Germinal center (tissue), 1 donor: ENCODE measurements at places on chromosomes 5 and 9.

GRCh38 chr9:128406848-128407391 is 13.7 kb upstream of the CERCAM start:
- DNase-seq = no peak

DNA sequence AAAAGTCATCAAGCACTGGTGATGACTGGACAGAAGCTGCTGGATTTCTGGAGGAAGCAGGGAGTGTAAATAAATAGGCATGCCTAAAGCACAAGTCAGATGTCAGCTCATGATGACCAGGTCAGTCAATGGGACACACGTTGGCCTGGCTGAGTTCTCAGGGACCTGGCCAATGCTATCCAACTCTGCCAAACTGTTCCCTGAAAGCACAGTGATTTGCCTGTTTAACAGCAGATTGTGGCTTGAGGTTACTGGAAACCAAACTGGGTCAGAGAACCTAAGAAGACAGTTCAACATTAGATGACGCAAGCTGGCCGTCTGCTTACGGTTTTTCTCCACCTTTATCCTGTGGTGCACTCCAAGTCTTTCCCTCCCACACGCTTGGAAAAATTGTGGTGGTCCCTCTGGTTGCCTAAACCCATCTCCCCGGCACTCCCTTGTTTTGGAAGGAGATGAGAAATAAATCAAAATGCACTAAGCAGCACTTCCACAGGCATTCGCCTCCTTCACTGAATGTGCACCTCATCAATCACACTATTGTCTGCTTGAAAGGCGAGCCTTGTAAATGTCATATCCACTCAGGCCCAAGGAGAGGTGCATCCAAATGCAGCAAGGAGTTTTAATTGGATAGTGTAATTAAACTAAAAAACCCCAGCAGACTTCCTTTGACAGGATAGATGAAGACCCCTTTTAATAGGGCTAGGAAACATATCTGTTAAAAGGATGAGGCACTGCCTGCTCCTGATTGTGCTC is 199.4 kb downstream of the GAPVD1 start:
- DNase-seq = no peak

GRCh38 chr5:157575381-157576020 is at the start of gene ADAM19:
Gene ADAM19 (minus strand): TSS chr5:157575775. CDS start chr5:157575696, 79 bp downstream.
- peak; percentile 81 for DNase-seq

DNA sequence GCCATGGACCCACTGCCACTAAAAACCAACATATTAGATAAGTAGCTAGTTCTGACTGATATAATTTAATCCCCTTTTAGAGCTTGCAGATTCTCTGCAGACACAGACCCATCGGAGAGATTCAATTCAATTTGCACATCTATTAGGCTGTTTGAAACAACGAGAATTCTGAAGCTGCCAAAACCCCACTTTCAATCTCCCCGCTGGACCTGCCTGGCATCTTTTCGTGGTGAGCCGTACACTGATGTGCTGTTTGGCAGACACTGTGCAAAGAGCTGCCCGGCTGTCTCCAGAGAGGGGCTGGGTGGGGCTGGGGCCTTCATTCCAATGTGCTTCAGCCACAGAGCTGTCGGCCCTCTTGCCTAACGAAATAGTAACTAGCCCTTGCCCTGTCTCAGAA is 42.1 kb upstream of the FAM240B start:
- no peak for DNase-seq

DNA sequence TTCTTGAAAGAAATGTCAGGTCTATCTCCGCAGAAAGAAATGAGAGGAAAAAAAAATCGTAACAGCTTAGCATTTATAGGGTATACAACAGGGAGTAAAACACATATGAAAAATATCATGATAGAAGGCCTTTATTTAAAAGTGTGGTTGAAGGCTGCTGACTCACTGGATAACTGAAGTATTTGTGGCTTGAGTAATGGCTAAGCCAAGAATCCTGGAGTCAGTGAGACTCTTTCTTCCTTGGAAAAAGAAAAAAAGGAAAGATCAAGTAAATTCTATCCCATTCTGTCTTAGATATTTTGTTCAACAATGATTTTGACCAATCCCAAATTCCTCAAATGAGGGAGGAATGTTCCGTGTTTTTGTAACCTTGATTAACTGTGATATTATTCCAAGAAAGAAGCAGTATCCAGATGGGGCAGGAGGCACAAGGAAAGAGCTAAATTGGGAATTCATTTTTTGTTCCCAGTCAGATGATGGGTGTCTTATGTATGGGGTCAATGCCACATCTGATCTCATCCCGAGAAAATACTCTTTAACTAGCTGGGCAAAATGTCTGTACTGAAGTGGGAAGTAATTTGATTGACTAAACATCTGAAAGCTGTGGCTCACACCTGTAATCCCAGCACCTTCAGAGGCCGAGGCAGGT is 64.3 kb upstream of the MYO10 start:
- DNase-seq = no peak

DNA sequence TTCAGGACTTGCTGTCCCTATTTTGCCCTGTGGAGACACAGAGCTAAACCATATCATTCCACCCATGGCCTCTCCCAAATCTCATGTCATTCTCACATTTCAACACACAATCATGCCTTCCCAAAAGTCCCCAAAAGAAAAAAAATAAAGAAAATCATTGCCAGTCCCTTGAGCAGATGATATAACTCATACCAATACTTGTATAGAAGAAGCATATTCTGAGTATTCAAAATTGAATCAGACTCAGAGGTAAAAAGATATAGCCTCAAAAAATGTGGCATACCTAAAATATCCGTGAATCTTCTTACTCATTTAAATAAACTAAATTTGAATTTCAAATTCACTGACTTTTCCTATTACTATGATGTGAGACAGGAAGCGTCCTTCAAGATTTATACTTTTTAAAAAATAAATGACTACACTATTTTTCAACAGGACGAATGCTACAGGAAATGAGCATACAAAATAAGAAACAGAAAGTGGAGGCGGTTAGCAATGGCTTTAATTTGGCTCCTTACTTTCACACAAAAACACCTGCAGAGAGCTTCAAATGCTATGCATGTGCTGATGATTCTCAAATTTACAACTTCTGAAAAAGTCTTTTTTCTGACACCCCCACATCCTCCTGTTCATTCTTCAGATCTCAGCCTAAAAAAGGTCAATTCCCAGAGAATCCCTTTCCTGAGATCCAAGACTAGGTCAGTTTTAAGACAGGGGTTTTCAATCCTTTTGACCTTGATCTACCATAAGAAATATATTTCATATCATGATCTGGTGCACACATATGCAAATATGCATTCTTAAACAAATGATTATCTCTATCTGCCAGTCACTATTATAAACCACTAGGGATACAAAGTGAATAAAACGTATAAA is 39.6 kb upstream of the DMXL1 start:
- DNase-seq = peak; percentile 38

- DNase-seq = no peak
Measured at GRCh38 chr5:77033338-77033737, 3.1 kb downstream of the AGGF1 start.

- DNase-seq = no peak
Measured at GRCh38 chr9:13295556-13295955, 16.1 kb upstream of the MPDZ start.

- DNase-seq = no peak
Measured at GRCh38 chr5:171127314-171127713, 181.7 kb upstream of the TLX3 start.

- no peak for DNase-seq
Measured at GRCh38 chr5:161342886-161343285, 203.6 kb downstream of the GABRB2 start.

- DNase-seq = no peak
Measured at GRCh38 chr5:68012429-68012828, 203.1 kb upstream of the PIK3R1 start.

GRCh38 chr5:352639-353611 is 31.4 kb downstream of the AHRR start:
- DNase-seq = no peak

GRCh38 chr9:105438141-105438806 is 9.6 kb upstream of the FSD1L start:
- DNase-seq = no peak

DNA sequence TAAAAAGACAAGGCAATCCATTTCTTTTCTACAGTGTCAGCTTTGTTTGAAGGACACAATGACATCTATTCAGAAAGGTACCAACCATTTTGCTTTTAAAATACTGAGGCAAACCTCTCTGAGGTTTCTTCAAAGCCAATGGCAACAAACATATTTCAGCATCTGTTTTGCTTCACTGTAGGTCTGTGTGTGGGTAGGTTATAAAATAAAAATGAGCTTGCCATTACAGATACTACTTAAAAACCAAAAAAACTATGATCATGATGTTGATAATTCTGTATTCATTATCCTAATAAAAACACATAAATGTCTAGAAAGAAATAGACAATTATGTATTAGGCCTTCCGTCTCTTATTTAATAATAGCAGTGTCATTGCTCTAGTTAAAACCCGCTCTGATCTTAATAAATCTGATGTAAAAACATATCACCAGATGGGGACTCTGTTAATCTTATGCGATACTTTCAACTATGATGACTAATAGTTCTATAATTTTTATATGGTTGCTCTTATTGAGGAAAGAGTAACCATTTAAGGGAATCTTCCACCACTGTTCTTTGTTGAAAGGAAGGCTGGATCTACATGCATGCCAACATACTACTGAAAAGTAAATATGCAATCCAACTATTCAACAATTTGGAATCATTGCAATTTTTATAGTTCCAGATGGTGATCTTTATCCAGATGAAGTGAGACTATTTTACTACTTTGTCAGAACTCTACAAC is 647.2 kb downstream of the PDE4D start:
- no peak for DNase-seq

DNA sequence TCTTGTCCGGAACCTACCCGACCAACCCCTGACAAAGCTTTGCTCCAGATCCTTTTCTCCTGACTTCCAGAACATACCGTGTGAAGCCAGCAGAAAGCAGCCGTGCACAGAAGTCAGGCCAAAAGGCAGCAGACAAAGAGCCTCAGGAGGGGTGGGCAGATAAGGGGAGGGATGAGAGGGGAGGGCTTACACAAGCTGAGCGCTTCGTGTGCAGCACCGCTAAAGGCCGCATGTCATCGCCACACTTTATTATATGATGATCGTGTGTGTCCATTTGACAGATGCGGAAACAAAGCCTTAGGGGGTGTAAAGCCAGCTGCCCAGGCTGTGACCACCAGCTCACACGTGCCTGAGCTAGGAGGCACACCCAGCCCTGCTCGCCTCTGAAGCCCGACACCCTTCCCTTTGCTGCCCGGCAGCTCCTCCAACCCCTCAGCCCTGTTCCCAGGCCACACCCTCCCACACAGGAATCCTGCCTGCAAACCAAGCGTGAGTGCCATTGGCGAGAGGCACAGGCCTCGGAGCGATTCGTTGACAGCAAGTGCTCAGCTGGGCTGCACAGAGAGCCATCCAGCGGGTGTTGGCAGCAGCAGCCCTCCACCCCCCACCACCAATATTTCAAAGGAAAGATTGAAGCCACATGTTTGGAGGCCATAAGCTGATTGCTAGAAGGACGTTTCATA is 170.5 kb upstream of the SMIM23 start:
- DNase-seq = no peak

DNA sequence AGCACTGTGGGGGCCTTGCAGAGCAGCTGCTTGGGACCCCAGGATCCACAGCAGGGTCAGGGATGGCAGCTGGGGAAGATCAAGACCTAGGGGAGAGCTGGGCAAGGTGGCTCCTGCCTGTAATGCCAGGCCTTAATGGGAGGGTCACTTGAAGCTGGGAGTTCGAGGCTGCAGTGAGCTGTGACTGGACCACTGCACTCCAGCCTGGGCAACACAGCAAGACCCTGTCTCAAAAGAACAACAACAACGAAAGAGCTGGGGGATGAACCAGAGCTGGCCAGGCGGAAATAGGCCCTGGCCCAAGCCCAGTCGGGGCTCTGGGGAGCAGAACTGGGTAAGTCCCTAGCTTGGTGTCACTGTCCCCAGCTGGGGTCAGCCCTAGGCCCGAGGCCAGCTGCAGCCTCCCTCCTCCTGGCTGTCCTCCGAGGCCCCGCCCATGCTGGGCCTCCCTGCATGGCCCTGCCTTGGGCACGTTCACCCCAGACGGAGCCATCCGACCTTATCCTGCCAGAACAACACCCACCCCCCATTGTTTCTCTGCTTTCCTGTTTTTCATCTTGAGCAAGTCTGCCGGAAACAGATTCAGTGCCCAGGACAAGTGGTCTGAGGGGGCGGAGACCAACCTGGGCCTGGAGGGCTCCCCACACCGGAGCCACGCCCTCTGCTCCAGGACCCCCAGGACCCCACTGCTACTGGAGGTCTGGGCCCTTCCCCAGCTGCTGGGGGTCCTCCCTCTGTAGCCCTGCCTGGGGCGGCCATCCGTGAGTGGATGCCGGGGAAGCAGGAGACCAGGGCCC is 1.9 kb downstream of the DIPK1B start:
- DNase-seq = no peak

GRCh38 chr5:77590347-77590746 is 48.2 kb downstream of the OTP start:
- peak; percentile 6 for DNase-seq

- DNase-seq = no peak
Measured at GRCh38 chr9:127273326-127273725, 8.8 kb downstream of the GARNL3 start.

DNA sequence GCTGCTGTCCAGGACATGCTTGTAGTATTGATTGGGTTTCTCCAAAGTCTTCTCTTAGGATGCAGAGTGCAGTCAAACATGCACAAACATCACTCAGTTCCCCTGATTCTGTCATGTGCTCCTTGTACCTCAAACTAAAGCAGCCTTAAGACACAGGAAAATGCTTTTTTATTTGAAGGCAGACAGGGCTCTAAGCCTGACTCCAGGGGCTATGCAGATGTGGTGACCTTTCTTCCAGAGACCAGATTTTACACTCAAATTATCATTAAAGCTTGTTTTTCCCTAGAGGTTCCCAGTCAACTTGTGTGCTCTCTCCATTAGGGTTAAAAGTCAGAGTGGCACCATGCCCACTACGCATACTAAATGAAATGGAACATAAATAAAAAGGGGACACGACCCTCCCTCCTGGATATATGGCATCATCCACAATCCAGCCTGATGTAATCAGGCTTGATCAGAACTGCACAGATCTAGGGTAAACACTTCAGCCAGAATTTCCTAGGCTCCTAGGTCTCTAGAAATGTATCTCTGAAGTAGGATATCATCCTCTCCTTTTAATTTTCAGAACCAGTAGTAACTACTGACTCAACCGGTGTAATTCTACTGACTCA is 771.1 kb downstream of the NR2F1-AS1 start:
- no peak for DNase-seq
